IPS DF 19.7 (cell line): ENCODE measurements at places on chromosomes 1 and 21.

DNA sequence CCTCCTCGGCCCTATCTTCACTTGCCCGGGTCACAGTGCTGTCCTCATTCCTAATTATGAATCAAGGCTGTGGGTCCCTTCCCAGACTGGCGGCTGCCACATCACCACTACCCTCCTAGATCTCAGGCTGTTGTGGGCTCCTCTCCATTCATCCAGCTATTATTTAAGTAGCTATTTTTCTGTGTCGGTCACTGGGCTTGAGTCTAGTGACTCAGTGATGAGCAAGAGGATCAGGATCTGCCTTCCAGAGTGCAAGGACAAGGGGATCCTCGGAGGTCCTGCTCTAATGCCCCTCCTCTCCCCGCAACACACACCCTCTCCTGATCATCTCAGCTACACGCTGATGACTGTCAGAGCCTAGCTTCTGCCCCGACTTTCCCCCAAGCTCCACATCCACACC lies 34.1 kb downstream of the CDCP2 start:
- no peak for DNase-seq

DNA sequence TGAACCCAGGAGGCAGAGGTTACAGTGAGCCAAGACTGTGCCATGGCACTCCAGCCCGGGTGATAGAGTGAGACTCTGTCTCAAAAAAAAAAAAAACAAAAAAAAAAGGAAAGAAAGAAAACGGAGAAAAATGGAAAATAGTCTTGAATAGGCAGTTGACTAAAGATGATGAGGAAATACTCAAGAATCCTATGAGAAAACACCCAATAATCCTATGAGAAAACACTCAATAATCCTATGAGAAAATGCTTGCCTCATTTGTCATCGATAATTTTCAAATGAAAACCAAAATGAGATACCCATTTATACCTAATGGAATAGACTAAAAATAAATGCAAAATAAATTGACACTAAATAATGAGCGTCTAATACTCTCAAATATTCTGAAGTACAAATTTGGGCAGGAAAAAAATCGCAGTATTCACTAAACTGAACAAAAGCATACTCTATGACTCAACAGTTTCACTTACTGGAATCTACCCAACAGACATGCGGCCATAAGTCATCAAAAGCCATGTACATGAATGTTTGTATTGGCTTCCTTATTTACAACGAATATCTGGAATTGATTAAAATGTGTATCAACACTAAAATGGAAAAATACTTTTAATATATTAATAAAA lies 733.9 kb upstream of the CHRM3 start:
- no peak for DNase-seq

DNA sequence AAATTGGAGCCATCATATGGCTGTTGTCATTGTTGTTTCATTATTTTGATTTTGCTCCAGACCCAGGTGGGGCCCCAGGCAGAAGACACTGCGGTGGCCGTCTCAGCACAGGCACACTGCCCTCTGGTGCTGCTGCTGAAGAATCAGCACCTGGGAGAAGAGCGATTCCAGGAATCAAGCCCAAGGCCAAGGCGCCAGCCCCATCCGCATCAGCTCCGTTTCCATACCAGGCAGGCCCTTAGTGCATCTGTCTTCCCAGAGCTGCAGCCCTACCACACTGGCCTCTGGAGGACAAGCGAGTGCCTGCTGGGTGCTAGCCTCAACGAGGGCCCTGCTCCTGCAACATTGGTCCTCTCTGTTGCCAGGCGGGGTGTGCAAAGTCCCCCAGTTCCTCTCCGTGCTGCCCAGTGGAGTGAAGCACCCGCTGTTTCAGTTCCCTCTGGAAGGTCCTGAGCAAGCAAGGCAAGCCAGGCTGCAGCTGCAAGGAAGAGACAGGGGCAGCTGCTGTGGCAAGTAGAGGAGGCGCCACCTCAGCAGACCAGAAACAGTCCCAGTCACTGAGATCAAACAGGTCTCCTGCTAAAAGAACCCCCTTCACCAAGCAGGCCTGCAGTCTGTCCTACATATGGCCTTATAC lies 5.2 kb downstream of the GRIK3 start:
- DNase-seq: no peak

GRCh38 chr1:38018864-38019343 lies 6.4 kb downstream of the UTP11 start:
- no peak for DNase-seq

- DNase-seq: no peak
These were observed 13.1 kb upstream of the COP1 start for GRCh38 chr1:176220100-176220689.

- DNase-seq: no peak
These were observed 6.9 kb downstream of the SERTAD4 start for GRCh38 chr1:210239349-210240111.

GRCh38 chr21:46082713-46082962 lies 15.3 kb upstream of the COL6A2 start:
- DNase-seq: no peak

- no peak for DNase-seq
These were observed 17.9 kb upstream of the CENPF start for GRCh38 chr1:214584805-214585766.
